ENCODE measurements at places on chromosomes 2 and 18. TPM values are rescaled to one million over a fixed set of nuclear protein-coding genes. Genes with fewer than 3 reads are reported as not detected.

DNA sequence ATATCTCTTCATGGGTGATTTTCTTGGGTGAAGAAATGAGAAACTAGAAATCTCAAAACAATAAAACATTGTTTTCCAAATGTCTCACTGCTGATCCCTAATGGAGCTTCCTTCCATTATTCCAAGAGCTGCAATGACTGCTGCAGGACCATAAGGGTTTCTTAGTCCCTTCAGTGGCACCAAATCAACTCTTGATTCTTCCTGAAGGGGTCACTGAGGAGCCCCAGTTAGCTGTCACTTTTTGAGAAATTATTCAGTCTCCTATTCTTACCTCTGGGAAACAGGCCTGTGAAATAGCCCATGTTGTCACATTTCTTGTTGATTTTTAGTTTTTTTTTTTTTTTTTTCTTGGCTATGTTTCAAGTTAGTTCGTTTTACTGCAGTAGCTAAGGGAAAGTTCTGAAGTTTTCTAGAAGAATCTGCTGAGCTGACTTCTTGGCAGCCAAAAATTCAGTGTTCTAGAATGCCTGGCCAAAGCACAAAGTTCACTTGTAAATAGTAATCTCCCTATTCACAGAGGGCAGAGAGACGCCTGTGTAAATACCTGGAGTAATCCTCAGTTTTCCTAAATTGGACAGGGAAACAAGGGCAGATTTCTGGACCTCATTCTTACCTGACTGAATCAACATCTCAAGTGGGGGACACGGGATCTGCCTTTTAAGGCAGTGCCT lies 480.0 kb downstream of the RIT2 start:
- no peak overlapping the region for H3K4me3 ChIP-seq
- no peaks in the 10 kb centered on the region for H3K27me3 ChIP-seq
- no peaks in the 10 kb centered on the region for H3K36me3 ChIP-seq

- H3K4me1 ChIP-seq = peaks cover 23% of the 10 kb centered on the region
- no peak for DNase-seq
- no peak overlapping the region for H3K27ac ChIP-seq
- no peaks in the 10 kb centered on the region for H3K36me3 ChIP-seq
- H3K27me3 ChIP-seq = peaks cover 59% of the 10 kb centered on the region
Measured at GRCh38 chr18:910247-910646, 5.6 kb downstream of the ADCYAP1 start.

The SLC4A5 gene
- 2.2 TPM for total RNA-seq

The IL37 gene
- total RNA-seq = not detected

DNA sequence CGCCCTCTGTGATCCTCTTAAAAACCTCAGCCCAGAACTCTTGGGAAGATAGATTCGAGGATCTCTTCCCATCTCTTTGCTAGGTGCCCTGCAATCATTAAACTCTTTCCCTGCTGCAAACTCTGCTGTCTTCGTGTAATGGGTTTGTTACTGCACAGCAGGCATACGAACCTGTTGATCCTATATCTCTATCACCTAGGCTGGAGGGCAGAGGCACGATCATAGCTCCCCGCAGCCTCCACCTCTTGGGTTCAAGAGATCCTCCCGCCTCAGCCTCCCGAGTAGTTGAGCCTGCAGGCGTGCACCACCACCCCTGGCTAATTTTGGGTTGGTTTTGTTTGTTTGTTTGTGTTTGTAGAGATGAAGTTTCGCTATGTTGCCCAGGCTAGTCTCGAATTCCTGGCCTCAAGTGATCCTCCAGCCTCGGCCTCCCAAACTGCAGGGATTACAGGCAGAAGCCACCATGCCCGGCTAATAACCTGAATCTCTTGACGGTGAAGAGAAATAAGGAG lies 493 bp upstream of the BBS5 start:
- peaks cover 11% of the 10 kb centered on the region for H3K36me3 ChIP-seq
- no peaks in the 10 kb centered on the region for H3K27me3 ChIP-seq
- no peak for DNase-seq
- peaks cover 6% of the 10 kb centered on the region for H3K4me1 ChIP-seq

The FAM228A gene
- total RNA-seq = 0.22 TPM

The CTNNA2 gene
- 0.62 TPM for total RNA-seq

GRCh38 chr18:75497576-75498235 lies 70.2 kb upstream of the SMIM21 start:
- DNase-seq = no peak
- no peaks in the 10 kb centered on the region for H3K36me3 ChIP-seq
- H3K4me1 ChIP-seq = no peaks in the 10 kb centered on the region
- no peaks in the 10 kb centered on the region for H3K27me3 ChIP-seq

- H3K27ac ChIP-seq = no peak overlapping the region
- no peaks in the 10 kb centered on the region for H3K27me3 ChIP-seq
- H3K4me3 ChIP-seq = no peak overlapping the region
- H3K36me3 ChIP-seq = no peaks in the 10 kb centered on the region
- H3K4me1 ChIP-seq = peaks cover 6% of the 10 kb centered on the region
Measured at GRCh38 chr2:164780611-164781178, 60.9 kb downstream of the COBLL1 start.

The POTEC gene
- not detected for total RNA-seq

- no peak overlapping the region for H3K4me3 ChIP-seq
- no peak overlapping the region for H3K27ac ChIP-seq
- peak; percentile 84 for DNase-seq
- no peaks in the 10 kb centered on the region for H3K36me3 ChIP-seq
Measured at GRCh38 chr2:109247812-109248211, 118.8 kb downstream of the SH3RF3 start.

DNA sequence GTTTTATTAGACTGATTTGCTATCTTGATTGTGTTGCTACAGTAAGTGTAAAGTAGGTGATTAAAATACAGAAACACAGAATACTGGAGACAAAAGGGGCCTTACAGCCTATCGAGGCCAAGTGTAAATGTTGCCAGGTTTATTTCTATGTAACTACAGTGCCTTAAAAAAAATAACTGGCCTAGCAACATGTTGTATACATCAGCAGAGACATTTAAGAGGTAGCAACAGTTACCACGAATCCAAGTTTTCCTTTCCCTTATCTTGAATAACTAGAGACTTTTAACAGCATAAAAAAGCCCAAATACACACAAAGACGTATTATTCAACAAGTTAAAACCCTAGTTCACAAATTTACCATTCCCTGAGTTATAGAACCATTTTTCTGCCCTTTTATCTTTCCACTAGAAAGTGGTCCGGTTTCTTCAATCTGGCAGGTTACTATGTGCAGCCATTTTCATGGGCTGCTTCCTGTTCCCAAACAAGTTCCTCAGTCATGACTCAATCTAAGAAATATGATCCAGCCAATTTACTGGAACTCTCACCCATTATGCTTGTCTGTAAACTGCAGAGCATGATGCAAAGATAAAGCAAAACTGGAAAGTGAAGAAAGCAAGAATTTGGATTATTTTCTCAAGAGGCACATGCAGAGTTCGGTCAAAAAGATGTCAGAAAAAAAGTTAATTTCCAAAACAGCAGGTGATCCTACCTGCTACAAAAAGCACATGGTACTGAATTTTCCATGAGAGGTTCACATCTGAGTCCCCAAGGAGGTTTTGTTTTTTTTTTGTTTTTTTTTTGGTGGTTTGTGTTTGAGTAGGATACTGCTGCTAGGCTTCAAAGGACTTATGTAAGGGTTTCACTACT lies 22.2 kb downstream of the NFE2L2 start:
- H3K27me3 ChIP-seq = no peaks in the 10 kb centered on the region
- peaks cover 32% of the 10 kb centered on the region for H3K4me1 ChIP-seq
- H3K36me3 ChIP-seq = peaks cover 2% of the 10 kb centered on the region

DNA sequence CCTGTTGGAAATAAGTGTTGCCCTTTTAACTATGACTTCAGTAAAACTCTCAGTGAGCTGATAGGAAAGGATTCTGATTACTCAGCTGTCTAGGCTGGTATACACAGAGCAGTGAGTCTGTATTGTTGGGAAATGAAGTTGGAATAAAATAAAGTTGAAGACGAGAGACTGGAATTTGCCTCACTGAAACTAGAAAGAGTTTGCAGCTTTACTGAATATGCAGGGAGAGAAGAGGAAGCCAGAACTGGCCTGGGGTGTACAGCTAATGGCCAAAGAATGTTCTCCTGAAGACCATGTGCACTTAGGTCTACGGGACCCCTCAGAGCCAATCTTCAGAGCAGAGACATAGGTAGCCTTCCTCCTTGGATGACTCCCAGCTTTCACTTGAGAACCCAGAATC lies 26.5 kb downstream of the EIF4E2 start:
- no peak for DNase-seq
- peaks cover 26% of the 10 kb centered on the region for H3K4me1 ChIP-seq
- H3K4me3 ChIP-seq = no peak overlapping the region
- no peaks in the 10 kb centered on the region for H3K27me3 ChIP-seq
- peaks cover 34% of the 10 kb centered on the region for H3K36me3 ChIP-seq

DNA sequence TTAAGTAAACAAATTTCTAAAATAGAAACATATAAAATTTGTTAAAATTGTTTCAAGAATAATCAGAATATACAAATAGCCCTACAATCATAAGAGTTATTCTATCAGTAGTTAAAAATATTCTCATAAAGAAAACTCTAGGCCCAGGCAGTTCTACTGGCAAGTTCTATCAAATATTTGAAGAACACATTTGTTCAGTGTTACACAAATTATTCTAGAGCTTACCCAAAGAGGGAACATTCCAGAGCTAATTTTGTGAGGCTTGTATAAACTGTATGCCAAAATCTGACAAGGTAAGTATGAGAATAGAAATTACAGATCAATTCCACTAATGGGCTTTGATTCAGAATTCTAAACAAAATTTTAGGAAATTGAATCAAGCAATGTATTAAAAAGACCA lies 241.4 kb upstream of the FBXO11 start:
- no peak overlapping the region for H3K27ac ChIP-seq
- no peak overlapping the region for H3K4me3 ChIP-seq
- no peaks in the 10 kb centered on the region for H3K27me3 ChIP-seq
- H3K36me3 ChIP-seq = no peaks in the 10 kb centered on the region

DNA sequence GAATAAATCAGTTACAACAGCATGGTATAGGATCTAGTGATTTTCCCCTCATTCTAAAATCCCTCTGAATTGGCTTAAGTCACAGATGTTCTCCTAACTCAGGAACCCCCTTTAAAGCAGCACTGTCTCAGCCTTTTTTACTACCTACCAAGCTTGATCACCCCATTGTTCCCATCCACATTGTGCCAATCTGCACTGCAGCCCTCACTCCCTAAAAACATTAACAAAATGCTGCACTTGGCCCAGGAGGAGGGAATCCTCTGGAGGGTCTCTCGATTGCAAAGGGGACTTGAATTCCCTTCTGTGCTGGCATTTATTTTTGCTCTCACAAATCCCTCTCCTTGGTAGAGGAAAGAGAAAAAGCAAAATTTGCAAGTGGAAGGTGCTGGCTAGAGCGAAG lies 223.0 kb downstream of the PID1 start:
- no peaks in the 10 kb centered on the region for H3K36me3 ChIP-seq
- no peak for DNase-seq
- no peaks in the 10 kb centered on the region for H3K27me3 ChIP-seq
- no peak overlapping the region for H3K4me3 ChIP-seq
- peaks cover 3% of the 10 kb centered on the region for H3K4me1 ChIP-seq

DNA sequence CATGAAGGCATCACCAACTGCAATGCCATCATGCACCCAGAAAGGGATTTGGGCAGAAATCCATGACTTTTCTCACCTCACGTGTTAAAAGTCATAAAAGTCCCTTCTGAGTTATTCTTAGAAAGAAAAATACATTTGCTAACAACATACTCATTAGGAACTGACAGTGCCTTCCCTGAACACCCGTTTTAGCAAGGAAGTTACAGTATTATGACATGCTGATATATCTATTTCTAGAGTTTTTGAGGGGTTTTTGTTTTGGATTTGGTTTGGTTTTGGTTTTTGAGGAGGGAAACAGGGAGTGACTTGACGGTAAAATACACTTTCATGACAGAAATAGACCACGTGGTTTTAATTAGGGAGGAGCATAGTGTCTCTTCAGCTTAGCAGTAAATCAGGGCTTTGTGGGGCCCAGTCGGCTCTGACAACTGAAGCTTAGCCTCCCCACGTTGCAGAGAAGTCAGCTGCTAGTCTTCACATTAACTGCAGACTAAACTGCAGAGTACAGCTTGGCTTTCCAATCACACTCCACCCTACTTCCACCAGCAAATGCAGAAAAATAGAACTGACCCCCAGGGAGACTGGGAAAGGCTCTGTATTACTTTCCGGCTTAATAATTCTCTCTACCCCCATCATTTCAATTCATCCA lies 141.4 kb downstream of the FAM124B start:
- H3K4me1 ChIP-seq = peaks cover 5% of the 10 kb centered on the region
- H3K4me3 ChIP-seq = no peak overlapping the region
- no peaks in the 10 kb centered on the region for H3K27me3 ChIP-seq
- H3K27ac ChIP-seq = peak overlapping the region; percentile 89
- no peaks in the 10 kb centered on the region for H3K36me3 ChIP-seq
- DNase-seq = peak; percentile 97

DNA sequence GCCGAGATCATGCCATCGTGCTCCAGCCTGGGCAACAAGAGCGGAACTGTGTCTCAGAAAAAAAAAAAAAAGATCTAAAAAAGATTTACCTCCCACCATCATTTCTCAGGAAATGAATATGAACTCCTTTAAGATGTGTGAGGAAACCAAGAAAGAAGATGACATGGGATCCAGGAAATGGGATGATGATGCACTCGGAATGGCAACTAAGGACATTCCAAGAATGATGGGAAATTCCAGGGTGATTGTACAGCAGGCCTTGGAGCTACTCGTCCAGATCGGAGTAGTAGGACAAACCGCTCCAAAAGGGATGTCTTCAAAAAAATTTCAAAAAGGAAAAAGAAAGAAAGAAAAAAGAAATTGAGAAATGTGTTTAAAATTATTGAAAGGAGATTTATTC lies 84.9 kb upstream of the PMAIP1 start:
- no peak overlapping the region for H3K27ac ChIP-seq
- peak; percentile 54 for DNase-seq

- H3K4me1 ChIP-seq = no peaks in the 10 kb centered on the region
- no peak overlapping the region for H3K4me3 ChIP-seq
- H3K27ac ChIP-seq = no peak overlapping the region
- no peaks in the 10 kb centered on the region for H3K36me3 ChIP-seq
Measured at GRCh38 chr2:15313657-15314056, 247.5 kb downstream of the NBAS start.

DNA sequence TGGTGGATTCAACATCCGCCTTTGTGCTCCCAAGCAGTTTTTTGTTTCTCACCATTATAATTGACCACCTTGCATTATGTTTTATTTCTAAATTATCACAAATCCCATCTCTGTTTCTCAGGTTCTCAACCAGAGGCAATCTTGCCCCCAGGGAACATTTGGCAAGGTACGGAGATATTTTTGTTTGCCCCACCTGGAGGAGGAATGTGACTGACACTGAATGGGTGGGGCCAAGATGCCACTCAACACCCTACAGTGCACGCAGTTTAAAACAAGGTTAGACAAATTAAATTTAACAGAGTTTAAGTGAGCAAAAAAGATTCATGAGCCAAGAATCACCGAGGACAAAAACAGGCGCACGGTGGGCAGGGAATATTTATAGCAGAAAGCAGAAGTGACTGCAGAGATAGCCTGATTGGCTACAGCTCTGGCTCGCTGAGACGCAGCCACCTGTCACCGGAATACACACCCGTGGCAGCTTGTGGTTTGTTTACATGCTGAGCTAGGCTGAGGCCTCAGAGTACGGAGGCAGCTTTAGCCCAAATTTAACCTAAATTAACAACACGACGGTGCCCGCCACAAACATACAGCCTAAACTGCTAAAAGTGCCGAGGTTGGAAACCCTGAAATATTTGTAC lies 150.0 kb upstream of the ALKAL2 start:
- peak overlapping the region; percentile 49 for H3K27ac ChIP-seq
- peaks cover 3% of the 10 kb centered on the region for H3K4me1 ChIP-seq
- peaks cover 2% of the 10 kb centered on the region for H3K27me3 ChIP-seq
- peak; percentile 50 for DNase-seq
- no peak overlapping the region for H3K4me3 ChIP-seq
- no peaks in the 10 kb centered on the region for H3K36me3 ChIP-seq

All from muscle of leg (tissue), 16 donors.